HT-29 (cell line): ENCODE measurements at places on chromosomes 16 and 17. TPM values are rescaled to one million over a fixed set of nuclear protein-coding genes. Genes with fewer than 3 reads are reported as not detected.
A peak's percentile ranks its signal among the peaks of the same experiment; 100 is the strongest.

SLC5A11 gene
- 0.08 and 0.91 TPM in 2 replicates for total RNA-seq

DNA sequence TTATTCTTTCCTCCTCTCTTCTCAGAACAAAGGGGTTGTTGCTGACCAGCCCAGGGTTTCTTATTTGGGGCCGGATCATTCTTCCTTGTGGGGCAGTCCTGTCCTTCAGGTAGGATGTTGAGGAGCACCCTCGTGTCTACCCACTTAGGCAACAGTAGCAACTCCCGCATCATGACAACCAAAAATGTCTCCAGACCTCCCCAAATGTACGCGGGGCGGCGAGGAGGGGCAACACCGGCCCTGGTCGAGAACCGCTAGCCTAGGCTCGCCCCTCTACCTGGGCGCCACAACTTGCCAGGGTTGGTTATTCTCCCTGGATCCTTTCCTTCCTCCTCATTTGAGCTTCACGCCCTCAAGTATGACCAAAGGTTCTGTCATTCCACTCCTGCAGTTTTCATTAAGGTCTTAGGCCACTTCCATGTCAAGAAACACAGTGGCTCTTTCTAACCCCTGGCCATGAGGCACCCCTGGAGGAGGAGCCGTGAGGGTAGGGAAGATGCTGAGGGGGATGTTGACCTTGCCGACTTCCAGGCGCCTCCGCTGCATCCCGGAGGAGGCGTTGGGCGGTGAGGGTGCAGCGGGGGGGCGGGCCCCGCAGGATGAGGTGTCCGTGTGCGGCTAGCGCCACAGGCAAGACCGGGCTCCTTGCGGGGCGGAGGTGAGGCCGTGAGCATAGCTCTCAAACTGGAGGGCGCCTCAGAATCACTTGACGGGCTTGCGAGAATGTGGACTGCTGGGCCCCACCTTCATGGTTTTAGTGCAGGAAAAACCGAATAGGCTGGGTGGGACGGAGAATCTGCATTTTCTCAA is 712 bp upstream of the SPECC1 start:
- DNase-seq, result no peak

GRCh38 chr16:3305109-3306068 is at the start of the genes TIGD7 and ZNF75A:
Gene TIGD7 (minus strand): TSS chr16:3305430. CDS start chr16:3300614, 4,816 bp downstream.
Gene ZNF75A (plus strand): TSS chr16:3305497. CDS start chr16:3308429, 2,932 bp downstream.
- no peak for DNase-seq

MYO15A gene
- total RNA-seq, result 0.05 TPM in 1 of 2 replicates, not detected in the other

- no peak for DNase-seq
Observed at GRCh38 chr17:37789771-37790541, 45.1 kb upstream of the HNF1B start.

- peak; percentile 76 for DNase-seq
Observed at GRCh38 chr16:51982715-51983680, 563.9 kb downstream of the TOX3 start.

C1QL1 gene
- total RNA-seq, result 0.05 TPM in 1 of 2 replicates, not detected in the other

DNA sequence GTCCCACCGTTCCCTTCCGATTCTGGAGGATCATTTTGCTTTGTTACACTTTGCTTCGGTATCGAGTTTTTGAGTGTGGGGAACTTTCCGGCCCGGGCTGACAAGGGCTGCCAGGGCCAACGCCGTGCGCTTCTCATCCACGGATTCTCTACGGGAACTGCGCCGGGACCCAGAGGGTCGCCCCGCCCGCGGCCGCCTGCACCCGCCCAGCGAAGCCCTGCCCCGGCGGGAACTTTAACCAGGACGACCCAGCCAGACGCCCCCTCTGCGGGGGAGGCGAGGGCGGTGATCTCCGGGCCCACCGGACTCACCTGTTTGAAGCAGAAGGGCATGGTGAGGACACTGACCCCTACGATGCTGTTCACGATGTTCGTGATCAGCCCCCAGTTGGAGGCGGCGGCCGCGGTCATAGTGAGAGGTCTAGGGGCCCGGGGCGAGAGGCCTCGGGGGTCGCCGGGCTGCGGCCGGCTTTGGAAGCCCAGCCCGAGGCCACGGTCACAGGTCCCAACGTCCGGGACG is 536 bp downstream of the SLC38A10 start:
- DNase-seq, result peak; percentile 29

DNA sequence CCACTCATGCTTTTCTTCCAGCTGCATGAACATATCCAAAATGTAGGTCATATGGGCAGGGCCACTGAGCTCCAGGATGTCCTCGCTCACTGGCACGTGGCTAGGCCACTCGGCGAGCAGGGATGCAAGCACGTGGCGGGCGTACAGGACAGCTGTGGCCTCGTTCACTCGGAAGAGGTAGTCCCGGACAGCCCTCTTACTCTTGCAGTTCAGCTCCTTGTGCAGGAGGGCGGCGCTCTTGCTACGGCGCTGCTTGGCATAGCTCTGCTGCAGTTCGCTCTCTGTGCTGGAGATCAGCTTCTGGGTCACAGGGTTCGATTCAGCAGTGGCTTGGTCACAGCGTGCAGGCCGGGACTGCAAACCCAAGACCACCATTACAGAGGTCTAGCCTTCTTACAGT is 53.1 kb upstream of the ATP2A3 start:
- no peak for DNase-seq

STH gene
- total RNA-seq, result not detected in 2 replicates

GRCh38 chr17:38544175-38544838 is 61.4 kb downstream of the SRCIN1 start:
- DNase-seq, result no peak

CCDC78 gene
- 22.9 and 30.6 TPM in 2 replicates for total RNA-seq

PLLP gene
- total RNA-seq, result 0.13 and 0.16 TPM in 2 replicates

DNA sequence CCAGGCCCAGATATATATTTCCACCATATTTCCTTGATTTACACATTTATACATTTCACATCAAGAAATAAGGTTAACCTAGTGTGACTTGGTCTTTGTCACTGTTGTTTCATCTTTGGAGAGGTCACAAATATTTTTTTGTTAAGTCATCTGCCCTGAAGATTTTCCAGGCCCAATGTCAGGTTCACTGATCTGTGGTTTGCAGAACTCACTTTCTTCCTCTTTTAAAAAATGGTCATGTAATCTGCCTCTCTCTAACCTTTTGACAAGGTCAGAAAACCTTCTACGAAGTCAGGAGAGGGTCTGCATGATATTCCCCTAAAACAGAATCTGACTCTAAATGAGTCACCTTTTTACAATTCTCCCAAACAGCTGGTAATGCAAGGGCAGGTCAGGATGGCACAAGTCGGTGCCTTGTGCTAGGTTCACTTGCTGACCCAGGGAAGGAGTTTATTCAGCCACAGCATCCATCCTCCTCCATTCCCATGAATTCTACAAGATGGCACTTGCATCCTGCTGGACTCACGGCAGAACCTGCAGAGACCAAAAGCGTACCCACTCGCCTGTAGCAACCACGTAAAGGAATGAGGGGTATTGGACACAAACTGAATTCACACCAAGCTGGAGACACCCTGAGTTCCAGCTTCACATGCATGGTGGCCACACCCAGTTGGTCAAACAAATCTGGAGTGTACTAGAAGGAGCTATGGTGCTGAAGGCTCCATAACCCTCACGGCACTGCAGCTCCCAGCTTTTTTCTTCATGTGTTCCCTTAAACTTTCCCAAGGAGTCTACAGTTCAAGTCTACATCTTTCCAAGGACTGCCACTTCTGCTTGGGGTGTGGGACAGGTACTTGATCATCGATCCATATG is 1.6 kb upstream of the KIAA0513 start:
- no peak for DNase-seq

DNA sequence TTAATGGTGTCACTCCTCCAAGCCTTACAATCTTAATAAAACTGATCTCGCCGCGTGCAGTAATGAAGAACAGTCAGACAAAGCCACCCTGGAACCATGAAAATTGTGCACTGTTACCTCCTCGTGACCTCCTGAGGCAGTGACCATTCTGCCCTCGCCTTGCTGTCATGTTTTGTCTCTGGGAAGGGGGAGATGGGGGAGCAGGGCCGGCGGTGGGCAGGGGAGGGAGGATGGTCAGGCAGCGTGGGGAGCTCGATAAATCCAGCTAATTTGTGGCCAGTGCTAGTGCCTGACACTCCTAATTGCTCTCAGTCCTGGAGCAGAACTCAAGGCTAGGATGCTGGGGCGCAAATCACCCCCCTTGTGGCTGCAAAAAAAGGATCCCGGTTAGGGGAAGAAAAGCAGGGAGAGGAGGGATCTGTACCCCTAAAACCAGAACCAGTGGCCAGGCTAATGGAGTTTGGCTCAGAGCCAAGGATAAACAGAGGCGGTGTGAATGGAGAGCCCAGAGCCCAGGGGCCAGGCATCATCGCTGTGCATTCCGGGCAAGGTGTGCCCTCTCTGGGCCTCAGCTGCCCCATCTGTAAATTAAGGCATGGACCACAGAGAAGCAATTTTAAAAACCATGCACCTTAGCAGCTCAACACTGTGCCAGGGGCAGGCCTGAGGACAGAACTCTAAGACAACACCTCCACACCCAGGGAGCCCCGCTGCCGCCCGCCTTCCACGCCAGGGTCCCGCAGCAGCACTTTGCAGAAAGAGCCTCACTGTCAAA is 113.3 kb downstream of the ZNF423 start:
- DNase-seq, result no peak

TPSB2 gene
- total RNA-seq, result not detected in 2 replicates

GRCh38 chr16:50657241-50657640 is 23.9 kb downstream of the SNX20 start:
- no peak for DNase-seq

ABCA5 gene
- total RNA-seq, result 0.97 and 1.9 TPM in 2 replicates

GRCh38 chr16:88070341-88070740 is 119.1 kb downstream of the BANP start:
- no peak for DNase-seq

DNA sequence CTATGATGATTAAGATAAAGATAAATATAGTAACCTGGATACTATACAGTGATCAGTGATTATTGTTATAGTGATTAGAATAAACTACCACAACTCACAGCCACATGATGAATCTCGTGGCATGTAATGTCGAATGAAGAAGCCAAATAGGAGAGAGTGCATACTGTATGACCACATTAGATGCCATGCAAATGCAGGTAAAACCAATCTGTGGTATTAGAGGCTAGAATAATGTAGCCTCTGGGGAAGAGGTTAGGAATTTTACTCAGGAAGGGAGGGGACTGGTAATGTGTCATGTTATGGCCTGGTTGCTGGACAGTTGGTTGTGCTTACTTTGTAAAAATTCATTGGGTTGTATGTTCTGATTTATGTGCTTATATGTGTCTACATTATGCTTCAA is 402.7 kb downstream of the CDH13 start:
- no peak for DNase-seq

DNA sequence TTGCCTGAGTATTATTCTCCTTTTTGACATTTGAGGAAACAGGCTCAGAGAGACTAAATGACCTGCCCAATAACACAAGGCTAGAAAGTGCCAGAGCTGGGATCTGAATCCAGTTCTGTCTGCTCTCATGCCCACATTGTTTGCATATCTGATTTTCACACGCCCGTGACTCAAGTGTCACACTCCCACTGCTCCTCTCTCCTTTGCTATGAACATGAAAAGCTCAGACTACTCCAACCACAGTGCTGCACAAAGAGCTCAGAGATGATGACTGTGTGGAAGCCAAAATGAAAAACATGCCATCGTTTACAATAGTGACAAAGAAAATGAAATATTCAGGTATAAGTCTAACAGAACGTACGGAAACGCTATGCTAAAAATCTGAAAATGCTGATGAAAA is 107.9 kb downstream of the SMG6 start:
- DNase-seq, result no peak

GRCh38 chr17:78416791-78417530 is 38.5 kb downstream of the PGS1 start:
- DNase-seq, result no peak

DNA sequence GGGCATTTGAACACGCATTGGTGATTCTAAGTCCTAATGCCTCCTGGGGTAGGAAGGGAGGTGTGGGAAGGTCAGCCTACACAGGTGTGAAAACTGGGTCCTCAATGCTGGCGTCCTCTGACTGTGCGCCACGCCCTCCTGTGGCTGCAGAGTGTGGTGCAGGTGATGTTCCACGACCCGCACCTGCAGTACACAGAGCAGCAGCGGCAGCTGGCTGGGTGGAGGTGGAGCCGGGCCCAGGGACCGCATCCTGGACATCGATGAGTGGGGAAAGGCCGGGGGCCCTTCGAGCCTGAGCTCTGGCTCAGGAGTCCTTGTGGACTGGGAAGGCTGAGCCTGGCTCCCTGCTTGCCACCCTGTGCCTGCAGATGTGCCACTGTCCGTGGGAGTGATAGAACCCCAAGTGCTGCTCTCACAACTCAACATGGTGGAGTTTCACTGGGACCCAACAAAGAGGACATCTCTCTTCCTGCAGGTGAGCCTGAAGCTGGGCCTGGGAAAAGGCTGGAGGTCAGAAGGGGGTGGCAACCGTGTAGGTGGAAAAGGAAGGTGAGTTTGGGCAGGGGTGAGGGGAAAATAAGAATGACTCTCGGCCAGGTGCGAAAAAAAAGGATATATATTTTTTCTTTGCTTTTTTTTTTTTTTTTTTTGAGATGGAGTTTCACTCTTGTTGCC is 14.0 kb upstream of the STAC2 start:
- DNase-seq, result peak; percentile 85
